ENCODE measurements at places on chromosomes 16 and 17.

DNA sequence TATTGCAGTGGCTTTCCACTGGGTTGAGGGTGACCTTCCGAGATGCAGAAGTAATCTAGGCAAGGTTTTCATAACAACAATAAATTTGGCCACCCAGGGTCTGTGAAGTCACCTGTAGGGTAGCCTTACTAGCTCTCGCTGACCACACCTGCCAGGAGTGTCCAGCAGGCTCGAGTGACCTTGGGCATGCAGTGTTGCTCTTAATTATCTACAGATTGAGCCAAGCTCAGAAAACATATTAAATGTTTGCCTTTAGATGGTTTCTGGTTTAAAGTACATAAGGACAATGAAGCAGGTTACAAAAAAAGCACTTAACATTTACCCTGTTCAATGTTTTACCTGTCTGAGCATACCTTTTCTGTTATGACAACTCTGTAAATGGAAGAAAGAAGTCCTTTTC is 1.8 kb downstream of the TBC1D24 start:
- DNase-seq, result no peak

- peak; percentile 78 for DNase-seq
Observed at GRCh38 chr17:79391376-79392233, 219.2 kb downstream of the RBFOX3 start.

DNA sequence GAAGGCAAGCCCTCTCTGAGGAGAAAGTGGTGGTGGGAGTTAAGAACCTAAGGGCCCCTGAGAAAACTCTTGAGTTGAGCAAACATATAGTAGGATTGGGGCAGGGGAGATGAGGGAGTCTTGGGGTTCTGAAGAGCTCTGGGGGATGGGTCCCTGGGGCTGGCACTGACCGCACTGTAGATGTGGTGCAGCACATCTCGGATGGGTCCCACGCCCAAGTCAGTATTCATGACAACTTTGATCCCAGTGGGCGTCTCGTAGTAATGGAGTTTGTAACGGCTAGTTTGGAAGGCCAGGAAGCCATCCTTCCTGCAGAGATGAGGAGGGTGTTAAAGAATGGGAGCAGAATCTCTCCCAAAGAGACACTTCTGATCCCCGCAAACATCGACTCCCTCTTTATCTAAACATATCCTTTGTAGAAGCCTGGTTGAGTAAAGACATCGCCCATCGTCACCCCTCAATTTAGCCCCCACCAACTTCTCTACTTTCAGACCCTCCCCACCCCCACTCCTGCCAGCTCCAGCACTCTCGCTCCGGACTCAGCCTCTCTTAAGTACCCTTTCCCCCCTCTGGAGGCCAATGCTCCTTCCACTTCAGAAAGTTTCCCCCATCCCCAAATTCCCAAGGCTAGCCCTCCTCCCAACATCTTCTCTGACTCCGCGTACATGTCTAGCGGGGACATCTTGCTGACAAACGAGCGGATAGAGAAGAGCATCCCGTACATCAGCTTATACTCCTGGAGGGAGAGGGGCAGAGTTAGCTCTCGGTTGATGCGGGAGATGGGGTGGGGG is 710 bp downstream of the TRAPPC1 start:
- DNase-seq, result peak; percentile 17

DNA sequence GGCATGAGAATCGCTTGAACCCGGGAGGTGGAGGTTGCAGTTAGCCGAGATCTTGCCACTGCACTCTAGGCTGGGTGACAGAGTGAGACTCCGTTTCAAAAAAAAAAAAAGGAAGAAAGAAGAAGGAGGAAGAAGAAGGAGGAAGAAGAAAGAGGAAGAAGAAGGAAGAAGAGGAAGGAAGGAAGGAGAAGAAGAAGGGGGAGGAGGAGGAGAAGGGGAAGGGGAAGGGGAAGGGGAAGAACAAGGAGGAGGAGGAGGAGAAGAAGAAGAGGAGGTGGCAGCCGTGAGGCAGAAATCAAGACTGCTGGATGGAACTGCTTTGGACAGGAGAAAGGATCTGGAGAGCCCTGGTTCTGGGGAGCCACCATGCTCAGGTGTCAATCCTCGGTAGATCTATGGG is 29.7 kb upstream of the PEMT start:
- no peak for DNase-seq

DNA sequence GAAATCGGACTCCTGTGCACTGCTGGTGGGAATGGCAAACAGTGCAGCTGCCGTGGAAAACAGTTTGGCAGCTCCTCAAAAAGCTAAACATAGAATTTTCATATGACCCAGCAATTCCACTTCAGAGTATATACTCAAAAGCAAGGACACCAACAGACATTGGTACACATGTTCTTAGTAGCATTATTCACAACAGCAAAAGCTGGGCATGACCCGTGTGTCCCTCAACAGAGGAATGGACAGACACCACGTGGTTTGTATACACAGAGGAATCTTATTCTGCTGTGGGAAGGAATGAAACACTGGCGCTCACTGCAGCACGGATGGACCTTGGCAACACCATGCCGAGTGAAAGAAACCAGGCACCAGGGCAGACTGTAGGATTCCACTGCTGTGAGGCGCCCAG is 16.0 kb downstream of the NPTX1 start:
- no peak for DNase-seq

DNA sequence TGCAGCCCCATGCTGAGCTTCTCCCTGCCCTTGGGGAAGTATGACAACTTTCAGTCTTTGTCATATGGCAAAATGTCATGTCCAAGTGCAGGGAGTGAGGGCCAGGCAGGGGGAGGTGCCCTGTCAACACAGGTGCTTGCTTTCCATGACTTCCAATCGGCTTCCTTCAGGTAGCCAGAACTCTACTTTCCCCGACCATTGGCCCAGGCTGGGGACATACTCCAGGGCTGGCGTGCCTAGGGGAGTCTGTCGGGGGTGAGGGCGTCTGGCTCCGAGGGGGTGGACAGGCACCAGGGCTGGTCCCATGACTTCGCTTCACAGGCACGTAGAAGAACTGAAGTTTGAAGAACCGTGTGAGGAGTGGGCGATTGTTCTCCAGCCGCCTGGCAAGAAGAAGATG is 19.8 kb upstream of the PIK3R6 start:
- DNase-seq, result no peak

- no peak for DNase-seq
Observed at GRCh38 chr17:27354051-27354490, 60.2 kb downstream of the WSB1 start.

GRCh38 chr16:672371-672770 is 3.1 kb upstream of the RHBDL1 start:
- DNase-seq, result no peak

- peak; percentile 20 for DNase-seq
Observed at GRCh38 chr17:82892899-82893565, 53.2 kb upstream of the ZNF750 start.

DNA sequence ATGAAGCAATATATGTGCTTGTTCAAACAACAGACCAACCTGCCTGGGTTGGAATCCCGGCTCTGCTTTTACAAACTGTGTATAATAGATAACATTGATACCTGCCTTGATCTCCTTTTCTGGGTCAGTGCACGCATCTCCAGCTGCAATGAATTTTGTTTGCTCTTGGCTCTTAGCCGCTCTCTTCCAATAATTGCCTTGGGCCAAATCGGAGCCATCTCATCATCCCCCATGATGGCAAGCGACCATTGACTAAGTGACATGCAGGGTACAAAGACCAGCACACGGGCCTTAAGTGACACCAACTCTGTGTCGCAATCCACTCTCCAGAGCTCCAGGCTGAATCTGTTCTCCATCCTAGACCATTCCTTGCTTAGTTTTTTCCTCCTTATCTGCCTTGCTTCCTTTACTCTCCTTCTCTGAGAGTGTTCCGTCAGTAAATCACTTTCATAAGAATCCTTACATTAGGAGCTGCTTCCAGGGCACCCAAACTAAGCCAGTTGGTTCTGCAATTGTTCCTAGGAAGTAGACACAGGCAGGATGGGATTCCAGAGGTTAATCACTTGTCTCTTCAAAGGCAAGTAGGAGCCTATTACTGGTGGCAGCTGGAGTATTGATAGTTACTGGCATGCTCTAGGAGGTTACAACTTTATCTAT is 134.2 kb downstream of the ABCA8 start:
- no peak for DNase-seq

DNA sequence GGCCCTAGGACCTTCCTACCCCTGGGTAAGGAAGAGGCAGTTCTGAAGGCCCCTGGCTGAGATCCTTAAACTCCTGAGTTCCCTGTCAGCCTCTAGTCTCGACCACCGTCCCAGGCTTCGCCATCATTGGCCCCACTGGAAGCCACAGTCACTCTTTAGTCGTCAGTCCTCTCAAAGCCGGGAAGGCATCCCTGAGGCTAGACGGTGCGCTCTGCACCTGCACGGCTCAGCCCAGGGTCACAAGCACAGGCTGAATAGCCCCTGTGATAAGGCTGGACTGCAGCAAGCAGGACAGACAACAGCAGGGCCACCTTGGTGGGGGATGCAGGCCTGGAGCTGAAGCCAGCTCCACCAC is 3.3 kb upstream of the HEXIM1 start:
- no peak for DNase-seq

- DNase-seq, result no peak
Observed at GRCh38 chr17:48552466-48553189, 7.7 kb upstream of the HOXB2 start.

GRCh38 chr16:20851601-20852000 is 45.3 kb downstream of the REXO5 start:
- peak; percentile 96 for DNase-seq

- DNase-seq, result no peak
Observed at GRCh38 chr17:41775394-41776226, 10.9 kb downstream of the JUP start.

DNA sequence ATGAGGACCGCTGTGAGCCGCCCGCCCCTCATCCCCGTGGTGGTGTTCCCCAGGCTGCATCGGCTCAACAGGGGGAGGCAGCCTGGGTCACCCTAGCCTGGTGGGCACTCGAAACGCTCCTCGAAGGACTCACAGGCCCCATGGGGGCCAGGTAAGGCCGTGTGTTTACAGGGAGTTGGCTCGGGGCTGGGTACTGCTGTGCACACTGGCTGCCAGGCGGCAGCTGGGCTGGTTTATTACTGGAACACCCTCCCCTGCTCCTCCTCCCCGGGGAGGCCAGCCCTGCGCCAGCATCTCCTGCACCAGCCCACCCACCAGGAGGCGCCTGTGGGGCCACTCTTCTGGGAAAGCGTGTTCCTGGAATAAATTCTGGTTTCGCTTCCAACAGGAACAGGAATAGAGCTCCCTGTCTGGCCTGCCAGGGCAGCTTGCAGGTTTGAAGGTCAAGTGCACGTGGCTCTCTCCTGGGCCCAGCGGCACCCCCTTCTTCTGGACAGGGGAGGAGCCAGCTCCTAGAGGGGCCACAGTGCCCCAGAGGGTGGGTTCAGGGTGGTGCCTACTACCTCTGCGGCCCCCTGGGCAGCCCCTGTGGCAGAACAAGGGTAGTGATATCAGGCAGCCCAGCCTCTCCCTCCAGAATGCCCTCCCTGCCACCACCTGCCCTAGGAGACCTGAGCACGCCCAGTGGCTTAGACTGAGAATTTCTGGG is 11.3 kb downstream of the MCRIP1 start:
- peak; percentile 45 for DNase-seq

DNA sequence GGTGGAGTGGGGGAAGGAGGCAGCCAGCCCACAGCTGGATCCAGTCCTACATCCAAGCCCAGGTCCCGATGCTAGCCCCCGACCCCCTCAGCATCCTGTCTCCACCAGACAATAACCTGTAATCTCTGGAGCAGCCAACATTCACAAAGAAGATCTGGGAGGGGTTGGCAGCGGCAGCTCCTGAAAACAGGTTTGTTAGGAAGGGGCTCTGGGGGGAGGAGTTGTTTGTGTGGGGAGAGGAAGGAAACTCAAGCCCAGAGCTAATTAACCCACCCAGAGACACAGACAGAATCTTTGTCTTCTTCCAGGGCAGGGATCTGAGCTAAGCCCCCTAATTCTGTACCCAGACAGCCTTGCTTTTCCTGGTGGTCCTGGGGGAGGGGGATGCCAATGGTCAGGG is 4.6 kb upstream of the C17orf113 start:
- DNase-seq, result no peak

DNA sequence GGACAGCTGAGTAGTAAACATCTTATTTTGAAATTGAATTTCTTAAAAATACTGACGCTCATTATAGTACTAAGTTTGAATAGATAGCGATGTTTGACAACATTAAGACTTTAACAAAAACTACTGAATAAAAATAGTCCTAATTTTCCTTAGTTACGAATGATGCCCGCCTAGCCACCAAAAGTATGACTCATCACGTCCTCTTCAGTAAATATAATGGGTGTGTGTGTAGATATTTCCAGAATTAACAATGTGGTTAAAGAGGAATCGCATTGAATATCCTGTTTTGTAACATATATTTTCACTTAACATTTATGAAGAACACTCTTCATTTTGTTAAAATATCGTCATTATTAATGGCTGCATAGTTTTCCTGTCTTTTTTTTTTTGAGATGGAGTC is 187.6 kb downstream of the MYO1D start:
- no peak for DNase-seq

GRCh38 chr17:31144428-31144827 is 49.7 kb downstream of the NF1 start:
- no peak for DNase-seq

- DNase-seq, result no peak
Observed at GRCh38 chr17:52025236-52025635, 133.3 kb downstream of the CA10 start.

GRCh38 chr16:65283181-65283651 is 161.4 kb upstream of the CDH11 start:
- DNase-seq, result peak; percentile 53

Data from choroid plexus epithelial cell (primary cell).